ENCODE measurements at places on chromosomes 2 and 18.
A peak's percentile ranks its signal among the peaks of the same experiment; 100 is the strongest.

GRCh38 chr2:11955314-11955713, 208.9 kb downstream of the LPIN1 start:
- no peak for DNase-seq

- DNase-seq = no peak
Observed at GRCh38 chr18:40371673-40372072, 1583.4 kb upstream of the PIK3C3 start.

DNA sequence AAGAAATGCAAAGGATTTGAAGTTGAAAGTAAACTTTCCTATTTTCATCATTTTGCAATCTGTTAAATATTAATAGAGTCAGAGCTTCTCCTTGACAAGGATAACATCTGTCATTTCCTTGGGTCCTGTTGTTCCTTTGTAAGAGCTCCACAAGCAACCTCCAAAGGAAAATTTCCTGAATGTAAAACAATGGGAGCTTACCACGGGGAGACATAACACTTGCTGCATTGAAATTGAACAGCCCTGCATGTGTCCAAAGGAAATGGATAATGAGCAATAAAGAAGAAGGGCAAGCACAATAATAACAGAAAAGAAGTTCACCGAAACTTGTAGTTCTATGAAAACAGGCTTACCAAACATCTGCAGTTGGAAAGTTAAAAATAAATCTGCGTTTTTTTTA, 42.0 kb upstream of the SCG2 start:
- no peak for DNase-seq

- DNase-seq = no peak
Observed at GRCh38 chr18:54961016-54961423, 1.8 kb upstream of the CCDC68 start.

DNA sequence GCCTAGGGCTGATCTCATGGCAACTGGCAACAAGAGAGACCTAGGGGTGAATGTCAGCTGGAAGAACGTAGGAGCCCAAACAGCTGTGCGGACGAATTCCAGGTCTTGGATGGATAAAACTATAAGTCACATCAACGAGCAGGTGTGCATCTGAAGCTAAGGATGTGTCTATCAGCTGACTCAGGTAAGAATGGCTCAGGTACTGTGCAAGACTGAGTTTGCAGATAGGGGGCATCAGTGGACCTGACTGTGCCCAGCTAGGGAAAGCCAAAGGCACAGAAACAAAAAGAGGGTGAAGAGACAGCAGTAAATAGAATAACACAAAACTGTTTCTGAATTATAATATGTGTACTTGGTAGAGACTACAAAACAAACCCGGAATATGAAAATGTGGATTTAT, 357.3 kb downstream of the ZEB2 start:
- no peak for DNase-seq

DNA sequence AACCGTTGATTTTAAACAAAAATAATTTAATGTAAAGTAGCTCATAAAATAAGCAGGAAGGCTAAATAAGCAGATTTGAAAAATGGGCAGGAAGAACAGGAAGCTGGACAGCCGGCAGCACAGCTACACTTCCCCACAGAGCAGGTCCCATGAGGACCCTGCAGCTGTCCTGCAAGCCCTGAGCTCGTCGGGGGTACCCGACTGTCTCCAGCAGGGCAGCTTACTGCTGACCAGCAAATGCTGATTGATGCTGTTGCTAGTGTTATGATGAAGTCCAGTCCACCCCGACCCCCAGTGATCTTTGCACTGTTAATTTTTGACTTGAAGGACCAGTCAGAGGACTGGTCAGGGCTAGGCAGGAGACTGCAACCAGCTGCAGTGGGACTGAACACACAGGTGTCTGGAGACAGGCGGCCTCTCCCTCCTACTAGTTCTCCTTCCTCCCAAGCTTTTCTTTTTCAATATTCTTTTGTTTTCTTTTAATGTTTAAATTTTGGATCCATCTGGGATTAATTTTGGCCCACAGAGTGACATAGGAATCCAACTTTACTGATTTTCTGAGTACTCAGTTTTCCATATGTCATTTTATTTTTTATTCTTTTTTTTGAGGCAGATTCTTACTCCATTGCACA, 27.7 kb downstream of the POLE4 start:
- no peak for DNase-seq

- peak; percentile 32 for DNase-seq
Observed at GRCh38 chr18:63439334-63439733, 17.1 kb upstream of the VPS4B start.

DNA sequence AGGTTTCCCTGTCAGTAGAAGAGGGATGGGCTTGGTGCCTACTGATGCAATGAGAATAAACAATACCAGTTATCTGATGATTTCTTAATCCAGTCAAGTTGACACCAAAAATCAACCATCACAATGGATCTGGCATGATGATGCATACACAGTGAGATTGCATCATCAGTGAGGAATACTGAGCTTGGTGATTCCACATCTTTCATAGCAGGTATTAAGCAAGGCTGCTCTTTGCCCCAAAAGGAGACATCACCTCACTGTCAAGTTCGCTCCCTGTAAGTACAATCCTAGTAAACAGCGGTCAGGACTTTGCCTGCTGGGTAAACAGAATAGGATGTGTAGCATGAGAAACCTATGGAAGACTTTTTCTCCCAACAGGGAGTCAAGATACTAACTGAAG, 282.7 kb upstream of the CDH2 start:
- DNase-seq = no peak

DNA sequence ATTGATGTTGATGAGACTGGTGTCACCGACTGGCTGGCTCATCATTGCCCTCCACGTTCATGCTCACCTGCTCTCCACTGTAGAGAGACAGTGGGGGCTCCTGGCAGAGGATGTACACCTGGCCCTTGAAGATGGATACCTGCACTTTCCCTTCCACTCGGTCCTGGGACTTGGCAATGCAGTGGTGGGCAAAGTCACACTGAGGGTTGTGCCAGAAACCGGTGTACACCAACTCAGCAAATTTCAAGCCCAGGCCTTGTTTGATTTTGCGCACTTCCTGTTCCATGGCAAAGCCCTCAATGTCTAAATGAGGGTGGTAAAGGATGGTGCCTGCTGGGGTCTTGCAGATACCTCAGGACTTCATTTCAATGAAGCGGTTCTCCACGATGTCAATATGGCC, 32.5 kb downstream of the GEMIN6 start:
- DNase-seq = no peak

GRCh38 chr18:63314062-63314790, 5.3 kb downstream of the BCL2 start:
- DNase-seq = no peak

- no peak for DNase-seq
Observed at GRCh38 chr2:237689336-237690131, 62.1 kb downstream of the LRRFIP1 start.

GRCh38 chr18:70072678-70073077, 125.0 kb upstream of the CD226 start:
- DNase-seq = no peak

DNA sequence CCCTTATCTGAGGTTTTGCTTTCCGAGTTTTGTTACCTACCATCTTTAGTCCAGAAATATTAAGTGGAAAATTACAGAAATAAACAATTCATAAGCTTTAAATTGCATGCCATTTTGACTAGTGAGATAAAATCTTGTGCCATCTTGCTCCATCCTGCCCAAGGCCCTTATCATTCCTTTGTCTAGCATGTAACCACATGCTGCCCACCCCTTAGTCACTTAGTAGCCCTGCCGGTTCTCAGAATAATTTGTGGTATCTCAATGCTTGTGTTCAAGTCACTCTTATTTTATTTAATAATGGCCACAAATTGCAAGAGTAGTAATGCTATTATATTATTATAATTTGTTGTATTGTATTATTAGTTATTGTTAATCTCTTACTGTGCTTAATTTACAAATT, 36.8 kb upstream of the VPS54 start:
- DNase-seq = no peak

DNA sequence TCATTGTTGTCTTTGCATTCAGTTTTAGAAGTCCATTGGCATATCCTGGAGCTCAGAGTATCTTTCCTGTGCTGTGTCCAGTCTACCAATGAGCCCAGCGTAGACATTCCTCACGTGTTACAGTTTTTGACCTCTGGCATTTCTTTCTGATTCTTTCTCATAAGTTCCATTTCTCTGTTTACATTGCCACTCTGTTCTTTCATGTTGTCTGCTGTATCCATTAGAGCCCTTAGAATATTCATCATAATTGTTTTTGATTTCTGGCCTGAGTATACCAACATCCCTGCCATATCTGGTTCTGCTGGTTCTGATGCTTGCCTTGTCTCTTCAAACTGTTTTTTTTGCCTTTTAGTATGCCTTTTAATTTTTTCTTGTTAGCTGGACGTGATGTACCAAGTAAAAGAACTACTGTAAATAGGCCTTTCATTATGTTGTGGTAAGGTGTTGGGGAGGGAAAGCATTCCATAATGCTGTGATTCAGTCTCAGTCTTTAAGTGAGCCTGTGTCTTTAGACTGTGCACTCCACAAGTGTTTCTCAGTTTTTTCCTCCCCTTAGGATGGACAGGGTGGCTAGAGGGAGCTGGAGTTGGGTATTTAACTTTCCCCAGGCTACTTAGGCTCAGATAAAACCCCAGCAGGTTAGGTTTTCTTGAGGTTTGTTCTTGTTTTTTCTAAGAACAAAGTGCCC, 35.6 kb downstream of the CEP192 start:
- DNase-seq = no peak

DNA sequence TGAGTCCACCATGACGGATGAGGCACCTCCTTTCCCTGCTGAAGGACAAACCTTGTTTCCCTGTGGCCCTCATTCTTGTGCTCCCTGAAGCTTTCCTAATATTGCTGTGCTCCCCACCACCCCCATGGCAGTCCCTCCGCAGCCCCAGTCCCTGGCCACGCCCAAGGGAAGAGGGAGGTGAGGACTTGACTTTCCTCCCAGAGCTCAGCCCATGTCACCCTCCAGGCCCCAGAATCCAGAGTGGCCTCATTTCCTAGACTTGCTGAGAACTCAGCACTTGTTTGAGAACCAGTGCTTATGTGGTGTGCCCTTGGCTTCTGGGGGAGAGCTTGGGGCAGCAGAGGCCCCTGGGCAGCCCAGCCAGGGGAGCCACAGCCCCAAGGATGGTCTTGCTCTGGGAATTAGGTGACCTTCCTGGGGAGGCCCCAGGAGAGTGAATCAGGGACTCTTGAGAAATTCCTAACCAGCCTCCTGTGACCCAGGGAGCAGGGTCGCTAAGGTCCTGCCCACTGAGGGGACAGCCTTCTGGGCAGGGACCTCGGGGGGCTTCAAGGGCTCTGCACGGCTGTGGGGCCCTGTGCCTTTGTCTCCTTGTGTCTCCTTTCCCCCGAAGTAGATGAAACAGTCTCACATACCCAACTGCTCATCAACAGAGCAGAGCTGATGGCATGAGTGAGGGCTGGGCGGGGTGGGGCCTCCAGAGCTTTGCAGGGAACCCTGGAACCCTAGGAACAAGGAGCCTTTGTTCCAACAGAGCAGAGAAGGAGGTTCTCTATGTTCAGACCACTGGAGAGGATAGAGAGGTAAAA, 27.9 kb downstream of the PSD4 start:
- no peak for DNase-seq

GRCh38 chr2:144267239-144267638, 252.7 kb downstream of the ZEB2 start:
- DNase-seq = no peak

GRCh38 chr2:235981631-235982030, 186.6 kb downstream of the GBX2 start:
- no peak for DNase-seq

DNA sequence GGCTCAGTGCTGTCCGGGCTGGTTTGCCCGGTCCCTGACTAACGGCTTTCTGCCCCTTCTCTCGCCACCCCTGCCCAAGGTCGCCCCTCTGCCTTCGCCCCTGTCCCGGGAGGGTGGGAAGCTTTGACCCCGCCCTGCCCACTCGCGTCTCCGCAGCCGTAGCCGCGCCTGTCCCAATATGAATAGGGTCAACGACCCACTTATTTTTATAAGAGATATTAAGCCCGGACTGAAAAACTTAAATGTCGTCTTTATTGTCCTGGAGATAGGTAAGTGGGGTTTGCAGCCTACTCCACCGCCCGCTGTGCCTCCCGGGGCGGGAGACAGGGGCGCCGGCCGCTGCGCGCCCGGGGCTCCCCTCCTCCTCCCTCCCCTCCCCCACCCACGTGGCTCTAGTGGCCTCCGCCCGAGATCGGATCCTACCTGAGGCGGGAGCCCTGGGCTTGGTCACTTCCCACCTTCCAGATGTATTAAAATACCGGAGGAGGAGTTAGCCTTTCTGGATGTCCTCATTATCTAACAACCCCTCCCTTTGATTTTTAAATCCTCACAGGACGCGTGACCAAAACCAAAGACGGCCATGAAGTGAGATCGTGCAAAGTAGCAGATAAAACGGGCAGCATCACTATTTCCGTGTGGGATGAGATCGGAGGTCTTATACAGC, 633 bp downstream of the NABP1 start:
- DNase-seq = no peak

- DNase-seq = no peak
Observed at GRCh38 chr2:230144355-230144754, 75.4 kb downstream of the SP110 start.

DNA sequence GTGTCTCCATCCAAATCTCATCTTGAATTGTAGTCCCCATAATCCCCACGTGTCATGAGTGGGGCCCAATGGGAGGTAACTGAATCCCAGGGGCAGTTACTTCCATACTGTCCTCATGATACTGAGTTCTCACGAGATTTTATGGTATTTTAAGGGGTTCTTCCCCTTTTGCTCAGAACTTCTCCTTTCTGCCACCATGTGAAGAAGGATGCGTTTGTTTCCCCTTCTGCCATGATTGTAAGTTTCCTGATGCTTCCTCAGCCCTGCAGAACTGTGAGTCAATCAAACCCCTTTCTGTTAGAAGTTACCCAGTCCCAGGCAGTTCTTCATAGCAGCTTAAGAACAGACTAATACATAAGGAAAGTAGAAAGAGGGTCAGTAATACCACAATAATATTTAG, 480.4 kb downstream of the KCNJ3 start:
- DNase-seq = no peak

- no peak for DNase-seq
Observed at GRCh38 chr2:17427401-17427800, 90.8 kb downstream of the RAD51AP2 start.

DNA sequence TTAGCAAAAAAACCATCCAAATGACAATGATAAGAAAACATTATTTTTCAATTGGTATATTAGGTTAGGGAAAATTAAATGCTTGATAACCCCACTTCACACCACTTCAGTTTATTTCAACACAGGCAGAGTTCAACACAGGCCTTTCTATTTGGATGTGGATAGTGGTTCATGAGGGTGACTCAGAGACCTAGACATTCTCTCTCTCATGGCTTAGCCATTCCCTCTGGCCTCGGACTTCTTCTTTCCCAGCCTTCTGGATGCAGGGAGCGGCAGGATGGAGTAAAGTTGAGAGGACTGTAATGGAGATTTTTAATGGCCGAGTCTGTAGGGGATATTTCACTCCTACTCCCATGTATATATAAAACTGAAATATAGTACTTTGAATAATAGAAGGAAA, 109.7 kb downstream of the CTNNA2 start:
- no peak for DNase-seq

Data from non-pigmented ciliary epithelial cell (primary cell).